ENCODE measurements at places on chromosomes 5 and 9.

- no peak for DNase-seq
Observed at GRCh38 chr5:146041180-146041789, 64.1 kb downstream of the PLAC8L1 start.

DNA sequence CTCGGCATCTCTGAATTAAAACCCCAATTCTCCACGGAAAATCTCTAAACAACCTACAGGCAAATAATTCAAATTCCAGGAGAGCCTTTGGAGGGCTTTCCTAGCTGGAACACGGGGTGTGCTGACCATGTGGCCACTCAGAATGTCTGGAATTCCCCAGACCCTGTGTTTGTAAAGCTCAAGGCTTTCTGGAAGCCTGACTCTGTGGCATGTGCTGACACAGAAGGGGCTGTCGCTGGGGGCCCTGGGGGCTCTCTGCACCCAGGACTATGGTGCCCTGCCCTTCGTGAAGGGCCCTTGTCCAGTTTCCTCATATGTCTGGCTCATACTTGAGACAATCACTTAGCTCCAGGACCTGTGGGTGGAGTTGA, 29.0 kb upstream of the BOD1 start:
- DNase-seq: no peak

GRCh38 chr5:119390404-119390803, 34.6 kb downstream of the TNFAIP8 start:
- DNase-seq: no peak

DNA sequence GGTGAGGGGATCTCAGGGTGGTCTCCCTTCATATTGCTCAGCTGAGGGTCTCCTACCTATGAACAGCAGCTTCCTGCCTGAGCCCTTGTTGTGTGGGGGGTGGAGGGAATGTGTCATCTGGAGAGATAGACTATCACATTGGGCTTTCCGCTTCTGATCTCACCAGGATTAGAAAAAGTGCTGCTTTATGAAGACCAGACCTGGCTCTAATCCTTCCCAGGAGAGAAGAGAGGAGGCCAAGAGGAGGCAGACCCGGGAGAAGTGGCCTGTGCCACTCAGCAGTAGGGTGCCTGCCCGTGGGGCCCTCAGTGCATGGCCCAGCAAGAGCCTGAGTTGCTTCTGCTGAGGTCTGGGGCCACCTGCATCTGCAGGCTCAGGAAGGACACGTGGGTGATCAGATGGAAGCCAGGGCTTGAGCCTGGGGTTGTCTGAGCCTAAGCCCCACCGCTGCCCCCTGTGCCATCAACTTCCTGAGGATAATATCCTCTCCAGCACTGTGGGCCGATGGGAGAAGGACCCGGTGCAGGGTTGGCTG, 22.1 kb upstream of the COL5A1 start:
- DNase-seq: no peak

DNA sequence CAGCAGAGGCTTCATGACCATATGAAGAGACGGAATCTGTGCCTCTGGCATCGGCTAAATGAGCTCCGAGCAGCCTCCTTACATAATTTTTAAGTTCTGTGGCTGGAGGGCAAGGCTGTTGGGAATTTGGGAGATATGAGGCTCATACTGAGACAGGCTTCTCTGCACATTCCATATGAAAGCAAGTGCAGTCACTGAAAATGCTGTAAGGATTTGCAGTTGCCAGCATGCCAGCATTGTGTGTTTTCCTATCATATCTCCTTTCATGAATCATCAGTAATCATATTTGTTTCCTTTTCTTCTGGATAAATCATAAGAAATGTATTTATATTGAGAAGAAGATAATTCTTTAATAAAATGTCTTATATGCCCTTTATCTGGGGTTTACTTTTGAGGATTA, 775.4 kb downstream of the SEMA5A start:
- DNase-seq: no peak

DNA sequence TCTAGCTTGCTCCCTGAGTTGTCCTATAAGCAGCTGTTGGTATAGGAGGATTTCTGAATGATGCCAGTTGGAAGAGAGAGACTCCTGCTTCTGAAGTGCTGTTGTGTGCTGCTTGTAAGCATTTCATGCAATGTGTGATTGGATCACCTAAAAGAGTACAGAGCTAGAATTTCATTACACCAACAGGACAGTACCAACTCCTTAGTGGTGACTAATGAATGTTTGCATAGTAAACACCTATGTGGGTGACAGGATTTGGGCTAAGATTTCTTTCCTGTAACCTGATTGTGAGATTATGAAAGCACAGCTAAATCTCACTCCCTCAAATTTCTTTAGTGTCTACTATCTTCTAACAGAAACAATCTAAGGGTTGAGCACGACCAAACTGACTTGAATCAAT, 67.0 kb downstream of the GCNT1 start:
- no peak for DNase-seq

GRCh38 chr5:115414406-115415142, 118.1 kb upstream of the CCDC112 start:
- DNase-seq: no peak

- DNase-seq: no peak
Observed at GRCh38 chr5:105954341-105954740, 1716.4 kb downstream of the EFNA5 start.

DNA sequence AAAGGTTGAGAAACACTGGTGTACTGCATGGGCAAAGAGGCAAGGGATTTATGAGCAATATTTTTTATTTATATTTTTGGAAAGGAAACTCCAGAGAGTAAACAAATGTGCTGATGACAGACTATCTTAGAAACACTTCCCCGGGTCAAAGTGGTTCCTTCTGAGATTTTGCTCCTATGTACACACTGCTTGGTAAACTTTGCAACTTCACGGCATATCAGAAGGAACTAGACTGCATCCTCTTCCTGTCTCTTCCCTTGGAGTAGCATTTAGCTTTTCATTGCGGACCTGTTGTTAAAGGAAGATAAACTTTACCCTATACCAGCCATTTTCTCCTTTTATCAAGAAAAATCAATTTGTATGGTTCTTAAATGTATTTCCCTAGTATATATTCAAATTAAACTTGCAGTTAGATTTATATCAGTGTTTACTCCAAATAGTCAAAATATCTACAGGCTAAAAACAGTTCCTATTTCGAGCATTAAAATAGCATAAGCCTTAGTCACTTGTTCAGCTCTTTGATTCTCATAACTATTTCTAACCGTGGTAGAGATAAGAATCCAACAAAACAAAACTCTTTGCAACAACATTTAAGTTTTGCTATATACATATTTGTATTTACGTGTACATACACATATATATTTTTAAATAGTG, 48.0 kb upstream of the LRRC19 start:
- no peak for DNase-seq

- DNase-seq: no peak
Observed at GRCh38 chr5:174732036-174733020, 7.9 kb downstream of the MSX2 start.

DNA sequence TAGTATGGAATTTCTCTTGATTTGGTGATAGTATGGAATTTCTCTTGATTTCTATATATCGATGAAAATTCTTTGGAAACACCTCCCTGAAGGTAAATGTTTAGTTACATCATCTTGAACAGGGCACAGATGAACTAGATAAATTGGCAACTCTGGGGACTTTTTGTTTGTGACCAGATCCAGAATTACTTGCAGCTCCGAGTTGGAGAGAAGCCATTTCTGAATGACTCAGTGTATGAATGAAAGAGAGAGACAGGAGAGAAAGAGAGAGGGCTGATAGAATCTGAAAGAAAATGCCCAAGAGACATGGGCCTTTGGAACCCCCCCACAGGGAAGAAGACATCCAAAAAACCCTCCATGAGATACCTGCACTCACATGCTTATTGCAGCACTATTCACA, 14.1 kb downstream of the TNFSF15 start:
- DNase-seq: no peak

GRCh38 chr9:94613003-94613402, 19.4 kb upstream of the FBP2 start:
- DNase-seq: no peak

- no peak for DNase-seq
Observed at GRCh38 chr9:135884328-135885035, 22.9 kb downstream of the CAMSAP1 start.

DNA sequence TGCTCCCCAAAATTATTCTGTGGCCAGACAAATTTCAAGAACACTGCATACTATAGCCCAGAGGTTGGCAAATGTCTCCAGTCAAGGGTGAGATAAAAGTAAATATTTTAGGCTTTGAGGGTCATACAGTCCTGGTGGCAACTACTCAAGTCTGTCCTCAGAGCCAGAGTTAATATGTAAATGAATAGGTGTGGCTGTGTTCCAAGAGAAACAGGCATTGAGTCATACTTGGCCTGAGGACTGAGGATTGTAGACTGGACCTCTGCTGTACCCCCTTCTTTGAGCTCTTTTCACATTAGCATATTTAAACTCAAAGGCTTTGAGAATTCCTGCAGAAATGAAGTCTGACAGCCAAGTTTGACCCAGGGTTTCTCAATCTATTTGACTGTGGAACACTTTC, 129.2 kb upstream of the PTCH1 start:
- DNase-seq: no peak

GRCh38 chr9:129487658-129488483, 133.0 kb downstream of the C9orf50 start:
- DNase-seq: no peak

- DNase-seq: no peak
Observed at GRCh38 chr9:107711542-107711941, 222.0 kb upstream of the KLF4 start.

- DNase-seq: no peak
Observed at GRCh38 chr9:130237763-130238524, 27.6 kb upstream of the HMCN2 start.

DNA sequence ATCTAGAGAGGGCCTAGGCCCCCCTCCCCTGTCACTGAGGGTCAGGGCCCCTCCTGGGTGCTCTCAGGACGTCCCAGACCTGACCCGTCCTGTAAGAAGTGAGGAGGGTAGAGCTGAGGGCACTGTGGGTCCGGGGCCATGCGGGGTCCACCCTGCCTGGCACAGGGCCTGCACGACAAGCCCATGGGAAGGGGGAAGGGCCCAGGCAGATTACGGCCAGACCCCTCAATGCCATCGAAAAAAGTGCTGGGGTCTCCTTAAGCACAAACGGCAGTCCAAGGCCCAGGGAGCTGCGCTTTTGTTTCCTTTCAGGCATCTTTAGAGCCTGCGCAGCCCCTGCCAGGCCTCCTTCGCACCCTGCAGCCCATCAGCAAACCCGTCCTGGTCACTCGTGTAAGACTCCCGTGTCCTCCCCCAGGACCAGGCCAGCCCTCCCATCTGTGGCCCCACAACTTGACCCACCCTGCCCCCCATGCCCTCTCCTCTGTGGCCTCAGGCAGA, 4.4 kb upstream of the EXOC3 start:
- peak; percentile 8 for DNase-seq

DNA sequence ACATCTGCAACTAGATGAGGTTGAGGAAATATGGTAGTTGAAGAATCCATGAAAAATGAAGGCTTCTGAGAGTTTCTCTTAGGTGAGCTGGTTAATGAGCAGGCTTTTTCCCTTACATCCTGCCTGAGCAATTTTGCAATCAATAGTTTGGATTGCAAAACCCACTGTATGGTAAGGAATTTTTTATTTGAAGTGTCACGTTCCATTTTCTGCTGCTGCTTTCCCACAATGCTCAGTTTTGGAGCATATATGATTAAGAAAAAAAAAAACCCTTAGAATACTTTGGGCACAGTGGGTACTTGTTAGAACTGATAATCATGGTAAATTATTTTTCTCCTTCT, 144.2 kb downstream of the PCSK1 start:
- no peak for DNase-seq

- DNase-seq: no peak
Observed at GRCh38 chr9:14240537-14240936, 73.4 kb downstream of the NFIB start.

GRCh38 chr5:157772127-157772526, 28.6 kb downstream of the LSM11 start:
- no peak for DNase-seq

DNA sequence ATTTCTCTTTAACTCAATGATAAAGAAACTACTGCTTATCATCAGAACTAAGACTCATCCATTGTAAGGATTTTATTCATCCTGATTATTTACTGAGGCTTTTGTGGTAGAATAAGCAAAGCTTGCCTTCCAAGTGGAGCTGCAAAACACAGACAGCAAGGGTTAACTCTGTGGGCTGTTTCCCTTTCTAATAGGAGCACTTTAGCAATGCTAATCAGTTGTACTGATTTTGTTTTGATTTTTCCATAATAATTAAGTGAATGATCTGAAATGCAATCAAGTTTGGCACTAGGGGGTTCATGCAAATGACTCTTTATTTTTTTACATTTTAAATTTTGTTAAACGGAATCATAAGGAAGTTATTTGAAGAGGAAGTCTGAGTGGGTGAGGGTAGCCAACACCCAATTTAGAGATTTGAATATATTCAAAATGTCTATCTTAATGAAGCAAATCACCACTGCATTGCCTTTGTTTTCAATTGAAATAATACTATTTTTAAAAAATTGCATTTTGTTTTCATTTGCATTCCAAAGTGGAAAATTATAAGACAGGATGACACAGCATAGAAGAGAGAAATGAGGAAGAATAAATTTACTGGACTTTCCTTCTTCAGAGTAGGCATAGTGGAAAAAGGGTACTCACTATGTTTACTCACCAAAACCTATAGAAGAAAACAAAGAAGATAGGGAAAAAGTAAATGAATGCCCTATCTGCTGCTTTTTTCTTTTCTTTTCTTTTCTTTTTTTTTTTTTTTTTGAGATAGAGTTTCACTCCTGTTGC, 36.6 kb downstream of the MEGF10 start:
- no peak for DNase-seq

DNA sequence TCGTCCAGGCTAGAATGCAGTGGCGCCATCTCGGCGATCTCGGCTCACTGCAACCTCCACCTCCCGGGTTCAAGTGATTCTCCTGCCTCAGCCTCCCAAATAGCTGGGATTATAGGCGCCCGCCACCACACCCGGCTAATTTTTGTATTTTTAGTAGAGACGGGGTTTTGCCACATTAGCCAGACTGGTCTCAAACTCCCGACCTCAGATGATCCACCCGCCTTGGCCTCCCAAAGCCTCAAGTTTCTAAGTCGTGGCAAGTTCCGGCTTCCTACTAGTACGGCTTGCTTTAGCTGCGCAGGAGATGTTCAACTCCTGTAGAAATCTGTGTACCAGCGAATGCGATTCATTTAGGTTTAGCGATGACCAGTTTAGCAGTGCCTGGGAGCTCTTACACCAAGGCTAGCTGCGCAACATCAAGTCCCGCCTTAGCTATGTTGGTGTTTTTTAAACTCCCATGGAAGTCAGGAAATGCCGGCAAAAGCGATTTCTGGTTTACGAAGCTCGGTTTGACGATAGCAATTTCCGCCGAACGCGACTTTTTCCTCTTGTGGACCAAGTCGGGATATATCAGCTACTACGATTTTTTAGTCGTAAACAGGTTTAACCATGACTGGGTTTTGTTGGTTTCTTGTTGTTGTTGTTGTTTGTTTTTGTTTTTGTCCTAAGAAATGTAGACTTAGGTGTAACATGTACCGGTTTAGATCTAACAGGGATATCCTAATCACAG, 46.4 kb downstream of the ANXA2R start:
- peak; percentile 59 for DNase-seq

DNA sequence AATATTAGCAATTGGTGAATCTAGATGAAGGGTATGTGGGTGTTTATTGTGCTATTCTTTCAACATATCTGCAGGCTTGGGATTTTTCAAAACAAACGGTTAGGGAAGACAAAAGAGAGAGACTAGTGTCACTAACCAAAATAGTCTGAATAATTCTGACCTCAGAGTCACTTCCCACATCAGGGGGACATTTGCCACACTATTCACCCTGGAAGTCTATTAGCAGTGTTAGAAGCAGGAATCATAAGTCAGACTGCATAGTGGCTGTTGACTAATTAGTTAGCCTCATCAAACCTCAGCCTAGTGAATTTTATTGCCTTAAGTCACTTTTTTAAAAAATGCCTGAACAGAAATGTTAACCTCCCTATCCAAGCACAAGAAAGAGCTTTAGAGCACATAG, 169.2 kb upstream of the RGMB start:
- DNase-seq: no peak

Data from T-helper 1 cell (primary cell).